Glutamatergic neuron (in vitro differentiated cells): ENCODE measurements at places on chromosomes 5 and 9.

DNA sequence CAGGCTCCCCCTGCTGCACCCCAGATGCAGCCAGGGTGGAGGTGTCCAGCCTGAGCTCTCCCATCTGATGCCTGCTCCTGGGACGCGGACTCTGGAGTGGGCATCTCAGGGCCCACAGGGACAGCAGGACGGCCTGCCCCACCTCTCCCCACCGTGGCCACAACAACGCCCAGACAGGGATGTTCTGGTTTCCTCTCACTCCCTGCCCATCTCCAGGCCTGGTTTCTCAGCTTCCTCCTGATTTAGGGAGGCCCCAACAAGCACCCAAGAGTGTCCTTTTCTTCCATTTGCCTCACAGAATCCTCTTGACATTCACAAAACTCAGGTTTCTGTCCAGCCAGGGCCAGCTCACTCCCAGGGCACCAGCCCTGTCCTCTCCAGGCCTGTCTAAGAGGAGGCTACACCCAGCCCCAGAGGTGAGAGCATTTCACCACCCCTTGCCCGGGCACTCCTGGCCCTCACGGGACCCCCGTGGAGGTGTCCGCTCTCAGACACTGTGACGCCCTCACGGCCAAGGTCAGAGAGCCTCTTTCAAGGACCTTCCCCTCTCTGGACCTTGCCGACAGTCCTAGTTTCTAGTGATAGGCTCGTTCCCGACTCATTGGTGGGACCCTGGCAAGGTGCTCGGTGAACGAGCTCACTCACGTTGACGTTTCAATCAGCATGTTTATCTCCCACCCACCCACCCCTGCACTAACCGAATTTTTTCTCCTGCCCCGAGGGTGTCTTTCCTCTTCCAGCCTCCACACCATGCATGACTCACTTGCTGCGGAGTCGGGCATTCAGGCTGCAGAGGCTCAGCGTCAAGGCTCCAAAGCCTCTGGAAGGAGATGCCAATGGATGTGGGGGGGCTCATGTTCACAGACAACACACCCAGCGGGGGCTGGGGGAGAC lies 62.0 kb upstream of the UNC5A start:
- DNase-seq, result no peak

GRCh38 chr9:36847781-36848673 lies 186.0 kb downstream of the PAX5 start:
- DNase-seq, result no peak

GRCh38 chr9:16869882-16870595 lies 431 bp downstream of the BNC2 start:
- DNase-seq, result peak; percentile 24

DNA sequence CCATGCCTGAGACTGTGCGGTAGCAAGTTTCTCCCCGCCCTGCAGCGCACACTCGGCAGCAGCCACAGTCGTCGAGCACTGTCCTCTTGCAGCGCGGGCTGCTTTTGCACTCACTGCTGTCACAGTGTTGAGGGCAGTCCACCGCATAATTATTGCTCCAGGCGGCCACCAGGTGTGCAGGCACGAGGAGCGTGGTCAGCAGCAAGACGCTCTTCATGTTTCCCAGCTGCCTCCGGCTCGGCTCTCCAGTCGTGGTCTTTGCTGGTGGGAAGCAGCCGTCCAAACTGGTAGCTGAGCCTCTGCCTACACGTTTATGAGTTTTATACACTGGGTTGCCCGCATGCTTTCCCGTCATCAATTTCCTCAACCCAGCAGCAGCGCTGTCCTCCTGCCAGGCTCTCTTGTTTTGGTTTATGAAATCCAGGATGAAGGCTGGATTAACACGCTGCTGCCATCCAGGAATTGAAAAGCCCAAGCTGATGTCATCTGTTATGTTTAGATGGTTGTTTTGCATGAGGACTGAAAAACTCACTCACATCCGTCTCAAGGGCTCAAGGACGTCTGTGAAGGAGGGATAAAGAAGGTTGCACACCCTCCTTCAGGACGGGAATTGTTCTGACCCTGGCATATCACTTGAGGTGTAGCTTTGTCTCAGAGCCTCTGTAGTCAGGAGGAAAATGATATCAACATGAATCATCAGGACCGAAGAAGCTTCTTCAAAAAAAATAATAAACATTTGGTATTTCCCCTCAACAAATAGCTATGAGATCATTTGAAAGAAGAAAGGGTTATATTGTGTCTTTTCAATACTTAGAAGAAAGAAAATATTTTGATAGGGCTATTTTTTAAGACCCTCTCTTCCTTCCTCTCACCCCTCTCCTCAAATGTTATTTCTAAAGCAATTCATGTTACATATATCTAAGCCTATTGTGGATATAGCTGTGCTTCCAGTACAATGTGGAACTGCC lies at the start of gene ESM1:
Gene ESM1, minus strand, starts transcription at position 293 of the 968 bp plus-strand sequence. Its CDS starts 76 bp downstream, at position 217.
- no peak for DNase-seq

DNA sequence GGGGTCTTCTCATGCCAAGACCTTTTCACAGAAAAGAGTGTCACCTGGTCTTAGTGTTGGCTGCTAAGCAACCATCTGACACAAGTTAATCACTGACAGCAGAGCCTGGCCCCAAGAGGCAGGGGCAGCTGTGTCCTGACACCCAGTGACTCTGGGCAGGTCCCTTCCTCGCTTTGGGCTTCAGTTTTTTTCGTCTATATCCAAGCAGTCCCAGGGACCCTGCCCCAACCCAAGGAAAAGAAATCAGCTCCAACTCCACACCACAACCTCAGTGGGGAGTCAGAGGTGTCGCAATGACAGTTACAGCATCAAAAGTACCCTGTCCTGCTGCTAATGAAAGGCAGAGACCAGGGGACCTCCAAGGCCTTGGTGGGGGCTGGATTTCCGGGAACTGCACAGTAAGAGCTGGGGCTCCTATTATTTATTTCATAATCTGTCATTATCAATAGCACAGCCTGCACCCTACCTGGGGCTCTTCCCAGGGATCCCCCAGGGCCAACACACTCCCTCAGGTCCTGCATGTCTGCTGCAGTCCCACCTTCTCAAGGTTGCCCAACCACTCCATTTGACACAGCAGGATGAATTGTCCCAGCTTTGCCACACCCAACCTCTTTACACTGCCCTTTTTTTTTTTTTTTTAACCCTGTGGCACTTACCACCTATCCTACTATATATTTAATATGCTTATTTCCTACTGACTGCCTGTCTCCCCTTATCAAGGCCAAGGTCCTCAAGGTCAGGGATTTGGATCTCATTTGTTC lies 9.4 kb downstream of the ANKS6 start:
- DNase-seq, result no peak

- no peak for DNase-seq
Measured at GRCh38 chr5:173624282-173624681, 7.8 kb upstream of the BOD1 start.

DNA sequence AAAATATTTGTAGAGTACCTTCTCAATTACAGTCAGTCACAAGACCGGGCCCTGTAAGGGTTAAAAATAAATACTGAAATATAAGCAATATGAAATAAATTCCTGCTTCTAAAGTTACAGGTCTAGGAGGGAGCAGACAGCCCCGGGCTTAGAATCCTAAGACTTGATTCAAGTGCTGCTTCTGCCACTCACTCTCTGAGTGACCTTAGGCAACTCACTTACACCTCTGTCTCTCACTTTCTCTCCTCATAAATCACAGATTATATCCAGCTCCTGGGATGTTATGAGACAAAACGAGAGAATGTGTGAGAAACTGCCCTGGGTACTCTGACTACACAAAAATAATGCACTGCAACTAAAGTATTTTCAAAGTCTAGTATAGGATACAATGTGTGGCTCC lies 101.9 kb downstream of the PDE4D start:
- no peak for DNase-seq

GRCh38 chr9:113633782-113634595 lies 170.5 kb downstream of the RGS3 start:
- DNase-seq, result no peak

DNA sequence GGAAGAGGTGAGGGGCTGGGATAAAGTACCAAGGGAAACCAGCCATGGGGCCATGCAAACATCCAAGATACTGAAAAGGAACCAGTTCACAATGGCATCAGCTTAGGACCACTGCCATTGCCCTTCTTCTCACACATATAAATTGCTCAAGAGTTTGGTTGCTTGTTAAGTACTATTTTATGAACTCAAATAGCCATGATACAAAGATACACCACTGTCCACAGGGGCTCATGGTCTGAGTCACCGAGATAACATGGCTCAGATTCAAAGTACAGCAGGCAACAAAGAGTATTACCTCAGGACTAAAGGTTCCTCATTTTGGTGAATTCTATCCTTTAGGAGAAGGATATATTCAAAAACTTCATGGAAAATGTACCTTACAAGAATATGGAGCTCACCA lies 55.6 kb downstream of the FANCC start:
- no peak for DNase-seq

- DNase-seq, result no peak
Measured at GRCh38 chr5:116543501-116543900, 31.1 kb downstream of the SEMA6A start.

DNA sequence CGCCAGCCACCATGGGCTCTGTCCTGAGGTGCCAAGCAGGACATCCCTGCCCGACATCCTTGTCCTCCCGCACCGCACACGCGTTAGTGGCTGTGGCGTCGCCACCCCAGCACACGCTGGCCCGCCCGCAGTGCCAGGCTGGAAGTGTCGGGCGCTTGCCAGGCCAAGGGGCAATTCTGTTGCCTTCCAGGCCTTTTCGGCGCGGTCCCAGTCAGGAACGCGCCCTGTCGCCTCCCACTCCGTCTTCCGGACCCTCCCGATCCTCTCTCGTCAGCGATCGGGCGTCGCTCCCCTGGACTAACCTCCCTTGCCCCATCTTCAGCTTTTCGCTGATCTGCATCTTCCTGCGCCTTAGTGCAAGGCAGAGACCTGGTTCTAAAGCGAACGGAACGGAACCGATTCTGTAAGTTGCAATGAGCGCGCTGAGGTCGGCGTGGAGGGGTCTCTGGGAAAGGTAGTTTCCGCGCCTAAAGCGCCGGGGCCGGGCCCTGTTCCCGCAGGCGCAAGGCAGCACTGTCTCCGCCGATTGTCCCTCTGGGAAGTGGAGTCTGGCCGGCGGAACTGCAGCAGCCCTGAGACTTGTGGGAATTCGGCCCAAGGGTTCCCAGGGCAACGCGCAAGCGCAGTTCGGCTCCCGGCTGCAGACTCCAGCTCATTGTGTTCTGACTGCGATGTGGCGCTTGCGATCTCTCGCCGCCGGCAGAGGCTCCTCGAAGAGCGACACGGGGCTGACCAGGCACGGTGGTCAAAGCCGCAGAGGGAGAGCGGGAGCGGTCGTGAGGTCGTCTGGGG lies at the start of gene ZNF454:
Gene ZNF454, plus strand, starts transcription at position 630 of the 792 bp plus-strand sequence. CDS start 1,594 bp downstream, outside the sequence.
- peak; percentile 95 for DNase-seq
